Common myeloid progenitor, CD34-positive (primary cell): ENCODE measurements at places on chromosomes 12 and 14.
A peak's percentile ranks its signal among the peaks of the same experiment; 100 is the strongest.

- DNase-seq = no peak
These were observed 277.5 kb downstream of the RASSF9 start for GRCh38 chr12:85558684-85559083.

DNA sequence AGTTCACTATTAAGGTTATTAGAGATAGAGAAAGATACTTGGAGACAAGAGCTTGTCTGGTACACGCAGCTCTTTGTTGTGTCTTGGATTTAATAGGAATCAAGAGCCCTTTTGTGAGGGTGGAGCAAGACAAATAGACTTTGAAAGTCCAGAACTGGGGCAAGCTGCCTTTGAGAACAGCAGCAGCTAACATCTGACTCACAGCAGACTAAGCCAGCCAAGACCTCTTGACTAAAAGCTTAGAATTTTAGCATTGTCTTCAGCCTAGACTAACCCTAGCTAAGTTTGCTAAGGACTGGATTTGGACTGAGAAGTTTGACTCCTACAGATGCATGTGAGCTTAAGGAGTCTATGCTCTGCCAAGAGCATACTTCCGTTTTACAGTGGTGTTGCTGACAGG is 201.9 kb upstream of the RBM19 start:
- no peak for DNase-seq

- no peak for DNase-seq
These were observed 41.1 kb downstream of the SYNE2 start for GRCh38 chr14:63893701-63894458.

- no peak for DNase-seq
These were observed 6.5 kb downstream of the C12orf43 start for GRCh38 chr12:121009741-121010140.

- peak; percentile 80 for DNase-seq
These were observed 64.2 kb downstream of the CLMN start for GRCh38 chr14:95255487-95255886.

DNA sequence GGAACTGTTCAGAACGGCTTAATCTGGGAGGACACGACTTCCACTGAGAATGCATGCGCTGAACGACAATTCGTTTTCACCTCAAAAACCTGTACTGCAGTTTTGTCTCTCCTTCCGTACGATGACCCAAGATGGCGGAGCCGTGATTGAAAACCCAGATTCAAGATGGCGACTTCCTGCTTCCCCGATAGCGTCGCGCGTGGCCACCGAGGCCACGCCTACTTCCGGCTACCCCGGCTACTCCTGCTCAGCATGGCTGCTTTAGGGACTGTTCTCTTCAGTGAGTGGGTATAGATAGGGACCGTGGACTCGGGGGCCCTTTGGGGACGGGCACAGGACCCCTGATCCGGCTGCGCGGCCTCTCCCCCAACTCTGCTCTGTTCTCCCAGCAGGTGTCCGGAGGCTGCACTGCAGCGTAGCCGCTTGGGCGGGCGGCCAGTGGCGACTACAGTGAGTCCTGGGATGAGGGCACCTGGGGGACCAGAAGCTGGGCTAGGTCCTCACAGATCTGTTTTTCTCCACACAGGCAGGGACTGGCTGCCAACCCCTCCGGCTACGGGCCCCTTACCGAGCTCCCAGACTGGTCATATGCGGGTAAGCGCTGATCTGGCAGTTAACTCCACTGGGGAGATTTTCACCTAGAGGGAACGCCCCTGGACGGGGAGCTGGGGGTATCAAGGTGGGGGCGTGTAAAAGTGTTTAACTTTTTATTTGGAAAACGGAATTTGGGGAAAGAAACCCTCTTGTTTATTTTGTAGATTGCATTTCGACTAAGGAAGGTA is at the start of gene MRPL52:
Gene MRPL52, plus strand, starts transcription at position 227 of the 782 bp plus-strand sequence. Its CDS starts 26 bp downstream, at position 253.
- DNase-seq = peak; percentile 96

DNA sequence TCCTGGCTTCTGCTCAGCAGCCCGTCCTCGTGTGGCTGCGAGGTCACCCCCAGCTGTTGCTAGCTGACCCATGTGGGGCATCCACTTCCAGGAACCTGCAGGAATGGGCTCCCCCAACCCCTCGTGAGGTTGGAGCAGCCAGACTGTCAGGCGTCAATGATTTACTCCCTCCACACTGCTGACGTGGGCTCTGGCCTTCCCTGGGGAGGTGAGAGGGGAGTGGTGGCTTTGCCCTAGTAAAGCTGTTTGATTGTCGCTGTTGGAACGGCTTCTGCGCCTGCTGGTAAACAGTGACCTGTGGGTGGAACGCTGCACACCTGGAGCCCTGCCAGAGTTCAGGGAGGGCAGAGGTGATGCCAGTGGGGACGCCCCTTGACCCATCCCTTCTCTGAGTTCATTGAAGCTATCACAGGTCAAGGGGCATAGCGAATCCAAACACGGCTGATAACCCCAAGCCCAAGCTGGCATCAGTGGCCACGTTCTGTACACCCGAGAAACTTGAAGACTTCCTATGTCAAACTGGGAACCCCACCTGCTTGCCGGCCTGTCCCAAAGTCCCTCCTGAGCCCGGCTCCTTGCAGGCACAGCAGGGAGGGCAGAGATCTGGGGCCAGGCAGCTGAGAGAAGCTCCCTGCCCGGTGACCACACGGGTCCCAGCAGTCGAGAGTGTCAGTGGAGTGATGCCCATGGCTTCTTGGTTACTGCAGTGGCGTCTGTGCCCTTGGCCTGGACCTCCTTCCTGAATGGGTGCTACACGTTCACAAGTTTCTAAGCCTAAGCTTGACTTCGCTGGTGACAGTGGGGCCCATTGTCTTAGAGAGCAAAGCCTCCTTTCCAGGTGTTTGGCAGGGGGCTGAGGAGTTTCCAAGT is 2.7 kb downstream of the ASPG start:
- DNase-seq = no peak

DNA sequence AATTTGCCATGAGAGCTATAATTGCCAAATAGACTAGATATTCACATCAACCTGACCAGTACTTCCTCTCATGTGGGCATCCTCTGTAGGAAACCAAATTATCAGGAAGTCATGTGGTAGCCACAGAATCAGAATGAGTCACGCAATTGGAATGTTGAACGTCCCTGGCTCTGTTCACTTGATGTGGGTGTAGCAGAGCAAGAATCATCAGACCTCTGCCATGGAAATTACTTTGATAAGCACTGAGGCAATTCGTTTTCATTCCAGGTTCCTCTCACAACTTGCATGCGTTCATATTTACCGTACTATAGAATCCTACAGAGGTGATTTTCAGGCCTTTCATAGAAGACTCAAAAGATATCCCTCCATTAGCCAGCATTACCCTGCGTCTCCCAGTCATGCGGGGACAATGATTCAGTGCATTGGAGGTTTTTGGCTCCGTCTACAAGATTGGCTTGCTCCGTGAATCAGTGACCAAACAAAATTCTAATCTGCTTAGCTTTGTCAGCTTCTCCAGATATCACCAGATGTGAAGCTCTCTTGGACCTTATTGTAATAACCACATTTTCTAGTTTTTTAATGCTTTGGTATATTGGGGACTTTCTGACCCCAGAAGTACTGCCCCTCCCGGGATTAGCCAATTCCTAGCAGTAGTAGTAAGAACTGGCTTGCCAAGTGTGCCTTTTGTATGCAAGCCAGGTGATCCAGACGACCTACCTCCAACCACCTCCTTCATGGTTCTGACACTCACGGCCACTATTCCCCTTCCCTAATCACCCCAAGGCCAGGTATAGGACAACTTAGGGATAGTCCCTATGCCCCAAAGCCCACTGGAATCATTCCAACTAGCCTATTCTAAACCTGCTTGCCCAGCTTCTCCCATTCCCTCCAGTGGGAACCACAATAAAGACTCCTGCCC is 133.4 kb downstream of the KICS2 start:
- DNase-seq = peak; percentile 54

- DNase-seq = no peak
These were observed 41.2 kb upstream of the FKBP4 start for GRCh38 chr12:2753536-2753935.

DNA sequence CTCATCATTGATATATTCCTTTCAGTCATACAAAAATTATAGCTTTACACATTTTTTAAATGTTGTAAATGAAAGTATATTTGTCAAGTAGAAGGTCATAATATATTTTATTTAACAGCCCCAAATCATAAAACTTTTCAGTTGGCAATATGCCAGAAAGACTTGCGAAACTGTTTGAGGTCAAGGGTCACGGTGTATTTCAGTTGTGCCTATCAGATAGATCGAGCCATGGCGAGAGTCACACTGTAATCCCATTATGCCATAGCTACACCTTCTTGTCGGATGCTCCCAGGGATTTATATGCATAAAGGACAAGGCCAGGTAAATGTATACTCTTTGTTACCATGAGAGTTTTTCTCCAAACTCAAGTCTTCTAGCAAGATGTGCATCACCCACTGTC is 26.7 kb upstream of the G2E3 start:
- no peak for DNase-seq

DNA sequence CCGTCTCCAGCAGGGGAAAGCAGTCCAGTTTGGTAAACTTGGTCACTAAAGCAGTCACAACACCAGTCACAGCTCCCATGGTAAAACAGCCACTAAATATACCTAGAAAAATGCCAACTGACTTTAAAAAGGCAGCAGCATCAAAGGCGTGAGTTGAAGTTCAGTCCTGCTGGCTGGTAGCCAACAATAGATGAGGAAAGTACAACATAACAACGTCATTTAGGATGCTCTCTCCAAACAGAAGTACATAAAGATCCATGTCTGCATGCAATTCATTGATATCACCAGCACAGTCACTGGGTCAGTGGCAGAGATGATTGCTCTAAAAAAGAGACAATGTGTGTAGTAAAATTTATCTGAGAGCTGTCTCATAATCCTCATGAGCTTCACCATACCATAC is 59.3 kb upstream of the TMPO start:
- DNase-seq = no peak

DNA sequence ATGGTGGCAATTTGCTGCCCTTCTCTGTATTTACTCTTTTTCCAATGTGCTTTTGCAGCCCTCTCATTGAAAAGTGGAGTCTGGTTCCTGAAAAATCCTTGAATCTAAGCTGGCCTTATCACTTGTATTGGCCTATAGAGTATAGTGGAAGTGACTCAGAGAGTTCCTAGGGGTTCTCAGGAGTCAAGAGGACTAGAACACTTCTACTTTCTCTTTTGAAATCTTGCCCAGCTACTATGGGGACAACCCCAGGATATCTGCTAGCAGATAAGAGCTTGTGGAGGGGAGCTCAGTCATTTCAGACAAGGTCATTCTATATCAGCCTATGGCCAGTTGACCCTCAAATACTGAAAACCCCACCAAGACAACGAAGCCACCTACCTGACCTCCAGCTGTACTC is 26.7 kb upstream of the WSCD2 start:
- peak; percentile 14 for DNase-seq

- no peak for DNase-seq
These were observed 140.8 kb downstream of the PTCSC3 start for GRCh38 chr14:36035675-36036074.

- DNase-seq = no peak
These were observed 167.2 kb upstream of the FRMD6 start for GRCh38 chr14:51484485-51484884.

- no peak for DNase-seq
These were observed 66.4 kb downstream of the GALNT9 start for GRCh38 chr12:132263061-132263360.

DNA sequence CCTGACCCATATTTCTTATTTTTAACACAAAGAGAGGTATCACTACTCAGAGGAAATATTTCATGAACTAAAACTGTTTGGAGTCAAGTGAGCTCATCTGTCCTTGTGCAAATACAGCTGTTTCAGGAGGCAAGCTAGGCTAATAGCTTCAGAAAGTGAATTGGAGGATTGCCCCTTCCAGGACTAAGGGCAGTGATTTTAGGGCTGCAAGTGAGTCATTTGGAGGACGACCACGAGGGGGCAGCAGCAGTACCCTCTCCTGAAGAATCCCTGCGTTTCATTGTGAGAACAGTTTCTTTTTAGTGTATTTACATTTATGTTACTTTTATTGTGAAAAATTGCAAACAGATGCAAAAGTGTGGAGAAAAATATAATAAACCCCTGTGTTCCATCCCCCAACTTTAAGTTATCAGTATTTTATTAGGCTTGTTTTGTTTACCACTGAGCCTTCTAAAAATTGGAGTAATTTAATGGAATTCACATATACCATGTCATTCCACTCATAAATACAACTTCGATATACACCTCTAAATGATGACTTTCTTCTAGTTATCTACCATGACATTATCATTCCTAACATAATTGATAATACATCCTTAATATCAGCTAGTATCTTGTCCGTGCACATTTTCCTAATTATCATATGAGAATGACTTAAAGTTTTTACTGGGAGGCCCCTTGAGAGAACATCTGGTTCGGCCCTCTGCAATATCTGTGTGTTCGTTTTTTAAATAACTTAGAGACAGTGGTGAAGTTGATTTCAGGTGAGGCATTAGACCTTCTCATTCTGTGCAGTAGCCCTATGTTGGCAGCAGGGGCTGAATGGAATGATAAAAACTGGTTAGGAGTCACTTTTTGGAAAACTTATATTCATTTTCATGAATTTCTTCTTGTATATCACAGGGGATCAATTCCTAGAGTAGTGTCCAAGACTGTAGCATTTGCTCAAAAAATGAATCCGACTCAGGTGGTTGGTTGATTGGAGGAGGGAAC is 13.7 kb downstream of the FOXJ2 start:
- DNase-seq = peak; percentile 91

DNA sequence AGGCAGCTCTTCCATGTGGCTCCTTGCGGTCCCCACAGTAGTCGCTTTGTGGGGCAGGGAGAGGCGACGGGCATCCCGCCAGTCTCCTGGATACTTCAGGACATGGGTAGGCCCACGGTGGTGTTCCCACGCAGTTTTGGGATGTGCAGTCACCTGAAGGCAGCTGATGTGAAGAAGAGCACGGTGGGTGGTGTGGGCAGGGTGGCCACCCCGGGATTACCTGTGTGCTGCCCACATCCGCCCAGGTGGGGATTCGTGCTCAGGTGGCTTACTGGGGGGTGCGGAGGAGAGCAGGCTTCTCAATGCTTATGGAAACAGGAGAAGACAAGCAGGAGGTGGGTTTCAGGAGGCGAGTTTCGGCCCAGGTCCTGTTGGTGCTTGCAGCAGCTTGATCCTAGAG is 28.4 kb upstream of the TDRD9 start:
- no peak for DNase-seq

DNA sequence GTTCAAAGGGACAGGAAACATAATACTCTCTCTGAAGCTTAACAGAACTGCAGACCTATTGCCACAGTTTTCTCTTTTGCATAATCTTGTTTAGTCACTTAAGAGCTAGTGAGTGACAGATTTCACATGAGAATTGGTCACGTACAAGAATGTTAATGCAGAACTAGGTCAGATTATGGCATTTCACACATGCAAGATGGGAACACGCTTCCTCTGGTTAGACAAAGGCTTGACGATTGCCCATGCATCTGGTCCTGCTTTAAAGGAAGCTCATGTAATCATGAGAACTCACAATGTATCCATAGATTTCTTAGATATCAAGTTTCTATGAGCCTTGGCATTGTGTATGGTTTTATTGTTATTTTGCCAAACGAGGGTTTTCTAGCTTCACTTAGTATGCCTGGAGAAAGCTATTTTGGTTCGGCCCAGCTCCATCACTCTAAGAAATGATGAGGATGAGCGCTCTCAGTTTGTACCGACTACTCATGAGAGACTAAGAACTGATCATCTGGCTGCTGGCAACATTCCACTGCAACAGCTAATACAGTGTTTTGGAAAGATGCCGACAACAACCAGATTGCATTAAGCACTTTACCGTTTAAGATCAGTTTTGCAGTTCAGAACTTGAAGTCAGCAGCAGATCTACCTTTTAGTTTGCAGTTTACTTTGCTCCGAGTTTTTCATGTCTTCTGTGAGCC is 380.0 kb downstream of the DIO2 start:
- DNase-seq = no peak
